ENCODE measurements at places on chromosomes 13 and 19.

DNA sequence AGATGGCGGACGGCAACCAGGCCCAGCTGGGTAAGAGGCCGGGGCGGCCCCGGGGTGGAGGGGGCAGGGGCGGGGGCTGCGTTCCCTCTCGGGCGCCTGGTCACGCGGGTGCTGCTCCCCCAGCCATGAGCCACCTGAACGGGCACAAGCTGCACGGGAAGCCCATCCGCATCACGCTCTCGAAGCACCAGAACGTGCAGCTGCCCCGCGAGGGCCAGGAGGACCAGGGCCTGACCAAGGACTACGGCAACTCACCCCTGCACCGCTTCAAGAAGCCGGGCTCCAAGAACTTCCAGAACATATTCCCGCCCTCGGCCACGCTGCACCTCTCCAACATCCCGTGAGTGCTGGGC is 11.1 kb downstream of the PTBP1 start:
- no peak for DNase-seq

DNA sequence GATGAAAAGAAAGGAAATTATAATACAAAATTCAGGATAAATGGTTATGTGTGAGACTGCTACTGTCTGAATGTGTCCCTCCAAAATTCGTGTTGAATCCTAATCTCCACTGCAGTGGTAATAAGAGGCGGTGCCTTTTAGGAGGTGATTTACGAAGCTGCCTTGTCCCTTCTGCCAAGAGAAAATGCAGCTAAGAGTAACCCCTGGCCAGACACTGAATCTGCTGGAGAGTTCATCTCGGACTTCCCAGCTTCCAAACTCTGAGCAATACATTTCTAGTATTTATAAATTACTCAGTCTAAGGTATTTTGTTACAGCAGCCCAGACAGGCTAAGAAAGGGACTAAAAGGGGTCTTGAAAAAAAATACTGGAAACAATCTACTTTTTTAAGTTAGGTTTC is 152.6 kb downstream of the KLF12 start:
- no peak for DNase-seq

GRCh38 chr13:27270594-27271520 is at the start of gene RASL11A:
Gene RASL11A, plus strand, starts transcription at chr13:27270830. Its CDS starts 115 bp downstream, at chr13:27270945.
- DNase-seq = peak; percentile 67

DNA sequence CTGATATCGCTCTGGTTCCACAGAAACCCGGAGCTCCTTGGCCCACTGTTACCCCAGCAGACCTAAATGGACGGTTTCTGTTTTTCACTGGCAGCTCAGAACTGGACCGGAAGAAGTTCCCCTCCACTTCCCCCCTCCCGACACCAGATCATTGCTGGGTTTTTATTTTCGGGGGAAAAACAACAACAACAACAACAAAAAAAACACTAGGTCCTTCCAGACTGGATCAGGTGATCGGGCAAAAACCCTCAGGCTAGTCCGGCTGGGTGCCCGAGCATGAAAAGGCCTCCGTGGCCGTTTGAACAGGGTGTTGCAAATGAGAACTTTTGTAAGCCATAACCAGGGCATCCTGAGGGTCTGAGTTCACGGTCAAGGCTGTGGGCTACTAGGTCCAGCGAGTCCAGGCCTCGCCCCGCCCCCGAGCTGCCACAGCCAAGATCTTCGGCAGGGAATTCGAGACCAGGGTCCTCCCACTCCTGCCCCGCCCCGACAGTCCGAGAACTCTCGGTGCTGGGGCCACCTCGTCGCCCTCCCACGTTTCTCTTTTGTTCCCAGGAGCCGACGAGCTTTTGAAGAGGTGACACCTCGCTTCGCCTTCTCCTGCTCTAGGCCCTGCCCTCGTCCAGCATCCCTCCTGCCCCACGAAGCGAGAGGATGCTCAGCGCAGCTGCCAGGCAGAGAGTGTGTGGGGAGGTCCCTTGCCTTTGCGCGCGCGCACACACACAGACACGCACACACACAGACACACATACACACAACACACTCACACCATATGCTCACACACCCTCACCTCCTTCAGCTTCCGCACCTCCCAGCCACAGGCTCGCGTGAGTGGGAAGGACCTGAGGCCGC is 8.8 kb downstream of the ZIC2 start:
- DNase-seq = no peak
